Liver (tissue), 10 donors: ENCODE measurements at places on chromosomes 7 and 10. TPM values are rescaled to one million over a fixed set of nuclear protein-coding genes. Genes with fewer than 3 reads are reported as not detected.

DNA sequence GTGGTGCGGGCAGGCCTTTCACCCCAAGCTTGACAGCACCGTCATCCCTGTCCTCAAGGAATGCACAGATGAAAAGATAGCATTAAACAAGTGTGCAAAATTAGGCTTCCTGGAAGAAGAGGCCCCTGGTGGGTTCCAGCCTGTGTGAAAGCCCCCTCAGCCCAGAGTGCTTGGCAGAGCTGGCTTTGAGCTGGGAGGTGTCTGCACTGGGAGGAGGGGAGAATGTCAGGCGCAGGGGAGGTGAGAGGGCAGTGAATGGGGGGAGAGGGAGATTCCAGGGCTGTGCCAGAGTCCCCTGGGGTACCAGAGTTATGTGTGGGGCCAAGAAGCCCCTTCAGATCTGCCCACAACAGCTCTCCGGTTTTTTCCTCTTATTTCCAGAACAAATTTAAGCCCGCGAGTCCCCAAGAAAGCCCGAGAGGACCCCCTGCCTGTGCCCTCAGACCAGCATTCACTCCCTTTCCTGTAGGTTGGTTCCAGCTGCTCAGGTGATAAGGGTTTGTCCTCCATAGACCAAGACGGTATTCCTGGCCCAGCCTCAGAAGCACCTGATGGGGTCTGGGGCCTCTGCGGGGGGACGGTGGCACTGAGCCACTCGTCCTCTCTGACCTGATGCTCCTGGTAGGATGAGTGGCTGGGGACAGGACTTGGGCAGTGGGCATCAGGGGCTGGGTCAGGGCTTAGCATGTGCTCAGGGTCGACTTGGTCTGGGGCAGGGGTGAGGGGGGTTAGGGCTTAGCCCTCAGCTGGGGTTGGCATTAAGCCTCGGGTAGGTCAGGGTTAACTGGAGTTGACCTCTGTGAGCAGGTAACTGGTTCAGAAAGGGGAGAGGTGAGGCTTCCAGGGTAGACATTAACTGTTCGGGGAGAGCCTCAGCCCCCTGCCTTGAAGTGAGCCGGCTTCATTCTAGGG lies 43.4 kb downstream of the ADCYAP1R1 start:
- no peaks in the 10 kb centered on the region for H3K4me1 ChIP-seq
- H3K36me3 ChIP-seq: no peaks in the 10 kb centered on the region
- DNase-seq: no peak

GRCh38 chr7:137934941-137935883 lies 66.7 kb downstream of the CREB3L2 start:
- no peak overlapping the region for H3K27ac ChIP-seq
- no peaks in the 10 kb centered on the region for H3K27me3 ChIP-seq
- H3K4me3 ChIP-seq: no peak overlapping the region
- peaks cover 7% of the 10 kb centered on the region for H3K4me1 ChIP-seq
- H3K36me3 ChIP-seq: no peaks in the 10 kb centered on the region

DNA sequence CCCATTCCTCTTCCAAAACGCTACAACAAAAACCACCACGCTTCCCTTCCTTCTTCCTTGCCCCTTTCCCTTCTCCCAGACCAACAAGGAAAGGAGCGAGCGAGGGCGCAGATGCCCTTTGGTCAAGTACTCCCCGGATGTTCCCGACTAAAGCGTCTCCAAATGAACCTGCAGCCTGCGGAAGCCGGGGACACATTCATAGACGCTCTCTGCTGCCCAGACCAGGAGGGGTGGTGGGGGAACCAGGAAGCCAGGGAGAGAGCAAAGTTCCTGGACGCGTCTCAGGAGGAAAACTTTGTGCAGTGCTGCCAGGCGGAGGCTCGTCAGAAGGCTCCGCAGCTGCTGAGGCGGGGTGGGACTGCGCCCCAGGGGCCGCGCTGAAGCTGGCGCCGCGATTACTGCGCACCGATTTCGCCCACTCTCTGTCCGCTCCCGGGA lies 754 bp downstream of the SEMA3D start:
- H3K27ac ChIP-seq: no peak overlapping the region
- H3K4me1 ChIP-seq: peaks cover 4% of the 10 kb centered on the region
- H3K27me3 ChIP-seq: peaks cover 4% of the 10 kb centered on the region
- H3K4me3 ChIP-seq: peak overlapping the region; percentile 37
- DNase-seq: no peak
- H3K36me3 ChIP-seq: no peaks in the 10 kb centered on the region

- H3K27ac ChIP-seq: no peak overlapping the region
- H3K4me1 ChIP-seq: no peaks in the 10 kb centered on the region
- H3K36me3 ChIP-seq: no peaks in the 10 kb centered on the region
Measured at GRCh38 chr7:7443806-7444350, 91.8 kb downstream of the COL28A1 start.

GRCh38 chr7:104980841-104981671 lies 32.9 kb upstream of the KMT2E start:
- H3K4me3 ChIP-seq: no peak overlapping the region
- H3K27me3 ChIP-seq: no peaks in the 10 kb centered on the region
- no peak overlapping the region for H3K27ac ChIP-seq
- no peak for DNase-seq

DNA sequence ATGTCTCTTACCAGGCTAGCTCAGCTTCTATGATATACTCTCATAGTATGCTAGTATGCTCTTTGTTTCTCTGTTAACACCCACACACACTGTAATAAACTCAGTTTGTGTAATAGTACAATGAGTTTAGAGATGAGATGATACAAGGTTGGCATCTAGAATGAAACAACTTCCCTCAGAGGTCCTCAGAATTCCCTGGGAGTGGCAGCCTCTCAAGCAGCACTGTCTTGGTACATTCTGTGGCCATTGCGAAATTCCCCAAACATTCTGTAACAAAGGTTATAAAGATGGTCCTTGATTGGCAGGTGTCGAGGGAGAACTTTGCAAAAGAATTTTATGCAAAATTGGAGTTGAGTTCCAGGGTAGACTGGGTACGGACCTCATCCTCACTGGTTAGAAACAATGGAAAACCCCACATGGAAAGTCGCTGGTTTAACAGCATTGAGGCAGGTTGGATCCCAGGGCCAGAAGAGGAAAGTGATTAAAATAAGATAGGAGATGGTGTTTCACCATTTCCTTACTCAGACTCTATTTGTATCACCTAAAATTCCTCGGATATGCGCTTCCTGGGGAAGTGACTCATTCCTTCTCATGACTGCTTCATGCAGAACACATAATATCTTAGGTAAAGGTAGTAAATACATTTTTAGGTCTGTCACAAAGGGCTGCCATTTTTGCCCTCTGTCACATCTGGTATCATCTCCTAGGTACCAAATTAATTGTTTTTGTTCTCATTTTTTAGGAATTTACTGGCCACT lies 657.8 kb downstream of the SORCS1 start:
- no peak overlapping the region for H3K4me3 ChIP-seq
- H3K36me3 ChIP-seq: no peaks in the 10 kb centered on the region
- no peak overlapping the region for H3K27ac ChIP-seq
- no peaks in the 10 kb centered on the region for H3K4me1 ChIP-seq
- H3K27me3 ChIP-seq: no peaks in the 10 kb centered on the region

Gene ZEB1
- total RNA-seq: 8.0 TPM

Gene ADAM8
- 6.9 TPM for total RNA-seq

Gene C10orf143
- 0.67 TPM for total RNA-seq
